ENCODE measurements at places on chromosomes 7 and 10.

DNA sequence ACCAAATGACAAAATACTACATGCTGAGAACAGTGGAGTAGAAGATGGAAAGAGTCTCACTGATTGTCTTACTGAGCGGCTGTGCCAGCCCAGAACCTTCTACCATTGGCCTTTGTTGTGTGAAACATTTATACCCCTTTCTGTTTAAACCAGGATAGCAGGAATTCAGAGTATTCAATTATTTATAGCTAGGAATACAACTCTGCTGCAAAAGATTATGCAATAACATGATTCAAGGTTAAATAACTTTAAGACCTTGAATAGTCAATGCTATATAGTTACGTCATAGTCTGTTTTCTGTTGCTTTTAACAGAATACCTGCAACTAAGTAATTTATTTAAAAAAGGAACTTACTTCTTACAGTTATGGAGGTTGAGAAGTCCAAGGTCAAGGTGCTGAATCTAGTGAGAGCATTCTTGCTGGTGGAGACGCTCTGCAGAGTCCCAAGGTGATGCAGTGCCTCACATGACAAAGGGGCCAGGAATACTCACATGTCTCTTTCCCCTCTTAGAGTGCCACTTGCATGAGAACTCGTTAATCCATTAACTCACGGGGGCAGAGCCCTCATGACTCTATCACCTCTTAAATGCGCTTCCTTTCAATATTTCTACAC lies 371.8 kb downstream of the MDFIC start:
- no peak for DNase-seq

DNA sequence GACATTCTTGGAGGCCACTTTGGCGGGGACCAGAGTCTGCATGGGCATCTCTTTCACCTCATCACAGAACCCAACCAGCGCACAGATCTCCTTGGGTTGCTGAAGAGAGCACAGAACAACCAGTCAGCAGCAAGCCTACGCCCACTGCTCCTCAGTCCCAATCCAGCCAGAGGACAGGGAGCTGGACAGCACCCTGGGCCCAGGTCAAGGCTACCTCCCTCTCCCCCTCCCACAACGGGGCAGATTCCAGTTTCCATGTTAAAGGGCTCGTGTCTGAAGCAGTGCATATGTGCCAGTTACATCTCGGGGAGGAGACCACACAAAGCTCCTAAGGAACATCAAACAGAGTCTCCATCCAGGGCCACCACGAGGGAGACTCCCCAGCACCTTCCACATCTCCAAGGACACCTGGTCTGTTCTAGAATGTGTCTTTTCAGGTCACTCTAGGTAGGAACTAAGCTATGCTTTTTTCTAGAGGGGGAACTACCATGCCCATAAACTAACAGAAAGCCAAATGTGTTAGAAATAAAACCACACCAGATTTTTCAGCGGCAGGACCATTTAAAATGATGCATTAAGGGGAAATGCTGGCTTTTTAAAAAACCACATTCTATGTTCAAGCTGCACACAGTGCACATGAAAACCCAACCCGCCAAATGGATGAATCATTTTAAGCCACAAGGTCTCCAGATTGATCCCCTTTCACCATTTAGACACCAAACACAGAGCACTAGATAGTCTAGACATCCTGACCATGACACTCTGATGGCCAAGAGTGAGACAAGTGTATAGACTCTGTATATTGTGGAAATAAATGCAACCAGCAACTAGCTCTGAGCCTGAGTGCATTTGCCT lies 28.9 kb downstream of the PSAP start:
- DNase-seq = no peak

- peak; percentile 64 for DNase-seq
These were observed 1.5 kb downstream of the DUSP5 start for GRCh38 chr10:110498982-110499795.

DNA sequence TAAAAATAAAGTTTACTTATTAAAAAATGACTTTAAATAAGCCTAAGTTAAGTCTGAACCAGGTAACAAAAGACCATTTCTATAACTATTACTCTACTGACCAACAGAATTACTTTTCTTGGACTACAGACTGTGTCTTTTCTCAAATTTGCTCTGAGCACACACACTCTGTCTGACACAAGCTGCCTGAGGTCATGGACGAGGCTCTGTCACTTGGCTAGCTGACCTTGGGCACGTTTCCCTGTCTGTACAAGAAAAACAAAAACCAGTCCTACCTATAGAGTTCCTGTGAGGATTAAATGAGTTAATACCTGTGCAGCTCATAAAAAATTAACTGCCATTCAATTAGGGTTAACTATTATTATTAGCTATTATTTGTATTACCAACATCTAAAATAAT lies 22.9 kb downstream of the ATE1 start:
- no peak for DNase-seq

DNA sequence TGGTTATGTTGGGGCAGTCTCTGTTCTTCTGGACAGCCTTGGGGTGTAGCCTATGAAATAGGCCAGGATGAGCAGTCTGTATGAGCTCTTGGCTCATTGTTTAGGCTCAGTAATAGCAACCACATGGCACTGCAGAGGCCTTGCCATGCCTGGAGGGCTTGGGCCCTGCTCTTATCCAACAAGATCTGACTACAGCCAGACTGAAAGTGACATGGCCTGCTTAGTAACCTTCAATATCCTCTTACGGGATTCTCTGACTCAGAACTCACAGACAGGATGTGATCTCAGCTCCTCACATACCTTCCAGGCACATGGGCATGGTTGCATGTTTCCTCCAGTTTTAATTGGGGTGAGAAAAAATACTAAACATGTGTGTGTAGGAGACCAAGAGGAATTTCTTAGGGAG lies 289.3 kb downstream of the PTEN start:
- DNase-seq = peak; percentile 59

DNA sequence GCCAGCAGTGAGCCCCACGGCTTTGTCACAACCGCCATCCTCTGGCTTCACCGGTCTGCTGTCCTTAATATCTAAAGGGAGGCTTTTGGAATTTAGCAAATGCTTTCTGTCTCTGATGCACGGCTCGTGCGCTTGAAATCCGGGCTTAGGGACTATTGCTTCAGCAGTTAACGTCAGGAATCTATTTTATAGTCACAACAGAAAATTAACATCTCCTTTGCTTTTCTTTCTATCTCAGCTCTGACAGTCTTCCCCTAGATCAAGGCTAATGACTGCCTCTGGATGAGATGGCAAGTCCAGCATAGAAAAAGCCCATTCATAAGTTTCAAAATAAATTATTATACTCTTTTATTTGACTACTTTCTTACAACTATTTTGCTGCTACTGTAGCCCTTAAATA lies 423.8 kb downstream of the GALNT17 start:
- DNase-seq = no peak

DNA sequence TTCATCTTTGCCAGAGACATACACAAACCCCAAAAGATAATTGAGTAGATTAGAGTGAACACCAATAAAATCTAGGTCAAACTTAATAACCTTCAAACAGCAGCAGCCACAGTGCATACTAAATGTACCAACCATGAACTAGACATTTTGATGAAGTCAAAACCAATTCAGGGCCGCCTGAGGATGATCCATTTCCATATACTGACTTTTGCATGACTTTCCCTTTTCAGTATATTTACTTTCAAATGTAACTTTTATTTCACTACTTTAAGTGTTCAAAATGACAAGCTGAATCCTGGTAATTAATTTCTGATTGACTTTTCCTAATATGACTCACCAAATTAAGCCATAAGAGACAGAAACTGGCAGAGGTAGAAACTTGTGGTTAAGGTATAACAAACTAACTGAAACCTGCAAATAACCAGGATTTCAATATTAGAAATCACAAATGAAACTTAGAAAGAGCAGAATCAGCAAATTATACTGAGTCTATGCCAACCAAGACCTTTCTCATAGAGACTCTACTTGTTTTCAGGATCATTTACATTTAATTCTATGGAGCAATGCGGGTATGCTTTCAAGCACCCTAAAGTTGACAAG lies 171.9 kb upstream of the LRRN3 start:
- no peak for DNase-seq

GRCh38 chr10:129755621-129756020 lies 208.5 kb downstream of the EBF3 start:
- DNase-seq = no peak

DNA sequence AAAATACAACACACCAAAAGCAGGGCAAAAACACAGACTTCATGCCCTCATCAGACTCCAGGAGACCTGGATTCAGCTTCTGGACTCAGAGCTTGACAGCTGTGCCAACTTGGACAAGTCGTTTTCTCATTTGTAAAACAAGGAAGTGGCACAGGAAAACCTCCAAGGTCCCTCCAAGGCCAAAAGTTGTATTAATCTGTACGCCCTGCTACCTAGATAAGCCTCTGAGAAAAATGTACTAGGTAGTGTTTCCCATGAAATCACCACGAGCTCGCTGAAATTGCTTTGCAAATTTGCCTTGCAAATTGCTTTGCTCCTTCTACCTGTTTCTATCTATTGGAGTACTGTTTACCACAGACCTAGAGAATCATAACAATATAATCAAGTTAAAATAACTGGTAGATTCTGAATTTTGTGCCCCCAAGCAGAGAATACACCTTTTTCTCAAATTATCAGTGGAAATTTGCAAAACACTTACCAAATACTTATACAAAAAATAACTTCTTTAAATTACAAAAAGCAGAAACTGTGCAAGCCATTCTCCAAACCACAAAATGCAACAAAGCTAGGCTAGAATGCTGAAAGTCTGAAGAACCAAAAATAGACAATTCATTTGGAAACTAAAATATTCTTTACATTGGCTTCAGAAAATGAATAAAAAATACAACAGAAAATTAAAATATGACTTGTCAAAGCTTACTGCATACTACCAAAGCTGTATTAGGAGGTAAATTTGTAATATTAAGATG lies 158.1 kb upstream of the CHST15 start:
- DNase-seq = no peak

- no peak for DNase-seq
These were observed 215.6 kb downstream of the CCSER2 start for GRCh38 chr10:84543948-84544347.

DNA sequence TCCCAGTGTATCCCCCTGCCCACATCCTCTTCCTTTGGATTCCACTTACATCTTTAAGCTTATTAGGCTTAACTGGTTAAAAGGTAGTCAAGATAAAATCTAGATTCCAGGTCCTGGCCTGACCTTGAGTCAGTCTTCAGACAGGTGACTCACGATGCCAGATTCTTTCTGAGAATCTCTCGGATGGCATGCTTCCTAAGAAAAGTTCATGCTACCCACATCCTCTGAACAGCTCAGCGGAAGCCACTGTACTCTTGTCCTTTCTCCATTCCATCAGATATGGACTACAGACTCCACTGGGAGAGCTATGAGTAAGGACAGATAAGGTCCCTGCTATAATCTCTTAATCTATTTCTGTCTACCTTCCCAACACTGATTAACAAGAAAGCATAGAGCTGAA lies 43.4 kb downstream of the DNMBP start:
- DNase-seq = no peak

DNA sequence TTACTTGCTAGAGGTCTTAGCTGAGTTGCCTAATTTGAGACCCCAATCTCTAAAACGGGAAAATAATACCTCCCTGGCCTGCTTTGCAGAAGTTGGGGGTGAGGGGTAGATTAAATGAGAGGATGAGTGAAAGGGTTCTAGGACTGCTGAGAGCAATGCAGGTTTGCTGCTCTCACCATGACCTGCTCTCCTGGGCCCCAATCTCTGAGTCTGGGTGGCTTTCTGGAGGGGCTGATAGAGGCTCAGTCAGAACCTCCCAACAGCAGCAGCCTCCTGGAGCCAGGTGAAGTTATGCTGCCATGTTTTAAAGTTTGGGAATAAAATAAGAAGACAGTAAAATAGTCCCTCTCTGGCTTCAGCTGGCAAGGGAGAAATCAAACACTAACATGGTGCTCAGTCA lies 7.3 kb downstream of the UROS start:
- DNase-seq = no peak

- no peak for DNase-seq
These were observed 64.1 kb downstream of the PHTF2 start for GRCh38 chr7:77862691-77863090.

GRCh38 chr10:62506371-62506770 lies 132.2 kb downstream of the ZNF365 start:
- DNase-seq = no peak

- no peak for DNase-seq
These were observed 136.8 kb downstream of the DGKB start for GRCh38 chr7:14765731-14766130.

- DNase-seq = no peak
These were observed 44.0 kb upstream of the ANK3 start for GRCh38 chr10:60433684-60434083.

DNA sequence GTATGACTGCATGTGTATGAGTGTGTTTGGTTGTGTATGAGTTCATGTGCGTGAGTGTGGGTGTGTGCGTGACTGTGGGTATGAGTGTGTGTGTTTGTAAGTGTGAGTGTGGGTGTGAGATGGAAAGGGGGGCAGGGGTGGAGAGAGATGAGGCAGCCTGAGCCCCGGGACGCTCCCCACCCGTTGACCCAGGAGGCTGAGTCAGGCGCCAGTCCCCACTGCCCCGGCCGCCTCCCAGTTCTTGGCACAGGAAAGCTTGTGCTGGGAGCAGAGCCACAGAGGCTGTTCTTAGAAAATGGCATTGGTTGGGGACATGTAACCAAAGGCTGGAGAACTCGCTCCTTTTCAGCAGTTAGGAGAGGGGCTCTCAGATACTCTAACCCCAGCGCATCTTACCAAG lies 27.8 kb upstream of the NUB1 start:
- no peak for DNase-seq

DNA sequence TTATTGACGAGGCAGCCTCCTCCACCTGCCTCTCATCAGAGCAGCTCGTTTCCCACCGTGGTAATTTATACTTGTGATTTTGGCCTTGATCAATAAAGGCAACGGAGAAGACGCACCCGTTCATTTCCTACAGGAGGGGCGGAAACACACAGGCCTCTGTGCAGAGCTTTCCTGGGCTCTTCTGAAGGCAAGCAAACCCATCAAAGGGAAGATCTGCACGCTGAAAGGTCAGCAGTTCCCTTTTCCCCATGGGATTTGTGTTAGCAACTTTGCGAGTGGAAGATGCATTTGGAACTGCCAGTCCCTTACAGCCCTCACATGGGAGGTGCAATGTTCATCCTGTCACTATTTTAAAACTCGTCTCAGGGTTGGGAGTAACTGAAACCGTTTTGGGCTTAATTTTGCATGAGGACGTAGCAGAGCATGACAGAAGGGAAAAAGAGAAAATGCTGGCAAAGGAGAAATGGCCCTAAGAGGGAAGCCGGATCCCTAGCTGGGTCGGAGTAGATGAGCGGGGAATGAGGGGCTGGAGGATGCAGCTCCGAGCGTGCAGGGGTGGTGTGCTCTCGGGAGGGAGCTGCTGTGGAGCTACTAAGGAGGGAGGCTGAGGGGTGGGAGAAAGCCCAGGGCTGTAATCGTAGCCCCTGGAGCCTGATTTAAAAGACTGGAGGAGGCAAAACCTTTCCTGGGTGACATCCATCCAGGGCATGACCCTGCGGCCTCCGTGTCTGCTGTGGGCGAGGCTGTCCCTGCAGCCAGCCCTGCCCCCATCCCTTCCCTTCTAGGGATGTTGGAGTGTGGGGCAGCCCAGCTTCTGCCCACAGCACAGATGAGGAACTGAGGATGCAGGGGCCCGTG lies 111.1 kb upstream of the FAM20C start:
- DNase-seq = peak; percentile 6

GRCh38 chr10:78616125-78616695 lies 452.6 kb upstream of the ZMIZ1 start:
- DNase-seq = no peak

Measured in activated T-cell treated with anti-CD3 and anti-CD28 coated beads, Interleukin-2, amount 50 U/mL, for 24 hours (primary cell).